ENCODE measurements at places on chromosomes 1 and 21. TPM values are rescaled to one million over a fixed set of nuclear protein-coding genes. Genes with fewer than 3 reads are reported as not detected.

Gene LCA5L
- 0.22 TPM for total RNA-seq

Gene IGSF3
- total RNA-seq, result 4.2 TPM

Gene FMN2
- not detected for total RNA-seq

Gene AGMAT
- 15.2 TPM for total RNA-seq

Gene GRIK1
- not detected for total RNA-seq

Gene ELAPOR1
- 9.1 TPM for total RNA-seq

Gene CATSPERE
- total RNA-seq, result 0.34 TPM

Gene C1orf167
- not detected for total RNA-seq

Gene NHLH1
- 0.45 TPM for total RNA-seq

Gene BMP8A
- total RNA-seq, result not detected

Gene CCDC181
- total RNA-seq, result not detected

Gene SELL
- total RNA-seq, result 103 TPM

Gene UFC1
- total RNA-seq, result 91.0 TPM

Gene PEX14
- 17.3 TPM for total RNA-seq

Gene SPRR2B
- total RNA-seq, result not detected

Gene LCE1D
- total RNA-seq, result not detected

Gene CD1E
- not detected for total RNA-seq

Gene CLDN8
- not detected for total RNA-seq

Gene UBXN10
- total RNA-seq, result 0.53 TPM

Gene NECAP2
- 82.0 TPM for total RNA-seq

Gene TRNAU1AP
- 57.3 TPM for total RNA-seq

Gene KRTAP7-1
- not detected for total RNA-seq

Gene TACSTD2
- not detected for total RNA-seq

Gene LCE1B
- total RNA-seq, result not detected

Gene TXNIP
- total RNA-seq, result 88.8 TPM

Gene TCP10L
- 0.65 TPM for total RNA-seq

Gene RSPO1
- total RNA-seq, result not detected

Gene GBP6
- 0.81 TPM for total RNA-seq

Gene PCSK9
- total RNA-seq, result not detected

Gene FCGR1A
- total RNA-seq, result not detected

Gene FNDC10
- 1.6 TPM for total RNA-seq

Gene GPR3
- total RNA-seq, result 1.3 TPM

Gene DRAXIN
- total RNA-seq, result 0.07 TPM
